ENCODE measurements at places on chromosomes 11 and 22.
A peak's percentile ranks its signal among the peaks of the same experiment; 100 is the strongest.

DNA sequence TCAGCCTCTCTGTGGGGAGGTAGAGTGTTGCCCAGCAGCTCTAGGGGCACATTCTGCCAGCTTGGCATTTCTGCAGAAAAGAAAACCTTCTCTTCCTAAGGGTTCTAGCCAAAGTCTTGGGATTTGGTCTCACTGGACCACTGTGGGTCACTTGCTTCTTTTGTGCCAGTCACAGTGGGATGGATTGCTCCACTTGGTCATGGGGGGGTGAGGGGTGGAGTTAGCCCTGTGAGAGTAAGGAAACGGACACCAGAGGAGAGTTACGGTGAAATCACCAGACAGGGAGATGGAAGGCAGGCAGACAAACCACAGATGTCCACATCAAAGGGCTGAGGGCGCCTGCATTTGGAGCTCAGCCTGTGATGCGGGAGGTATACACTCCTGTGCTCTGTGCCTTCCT is 10.8 kb downstream of the SGSM1 start:
- DNase-seq, result no peak

DNA sequence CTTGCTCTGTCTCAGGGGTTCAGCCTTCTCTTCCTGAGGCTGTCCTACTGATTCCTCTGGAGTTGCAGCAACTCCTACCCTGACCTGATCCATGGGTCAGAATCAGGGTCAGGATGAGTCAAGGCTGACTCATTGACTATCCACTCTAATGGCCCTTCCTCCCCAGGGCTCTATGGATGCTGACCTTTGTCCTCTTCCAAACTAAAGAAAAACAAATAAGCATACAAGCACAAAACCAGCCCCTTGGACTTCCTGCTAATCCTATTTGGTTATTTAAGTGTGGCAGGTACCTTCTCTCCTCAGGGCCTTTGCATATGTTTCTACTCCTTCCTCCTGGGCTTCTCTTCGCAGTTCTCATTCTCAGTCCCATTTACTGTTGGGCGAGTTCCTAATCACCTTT is 204.5 kb upstream of the NAV2 start:
- peak; percentile 84 for DNase-seq

DNA sequence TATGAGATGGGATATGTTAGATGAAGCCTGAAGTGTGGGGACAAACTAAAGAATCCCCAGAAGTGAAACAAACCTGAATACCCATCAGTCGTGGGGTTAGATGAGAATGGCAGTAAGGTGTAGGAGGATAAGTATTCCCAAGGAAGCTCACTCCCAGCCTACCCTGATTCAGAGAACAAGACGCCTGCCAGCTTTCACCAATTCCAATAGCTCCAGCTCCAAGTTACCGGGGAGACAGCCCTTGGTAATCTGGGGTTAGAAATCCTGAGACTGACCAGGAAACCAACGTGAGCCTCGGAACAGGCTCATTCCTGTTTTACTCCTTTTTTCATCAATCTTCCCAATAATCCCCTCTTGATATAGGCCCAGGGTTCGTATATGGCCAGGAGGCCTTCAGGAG is 46.5 kb downstream of the RPL27A start:
- DNase-seq, result no peak

GRCh38 chr11:123103326-123103980 is 41.5 kb upstream of the HSPA8 start:
- DNase-seq, result peak; percentile 88

DNA sequence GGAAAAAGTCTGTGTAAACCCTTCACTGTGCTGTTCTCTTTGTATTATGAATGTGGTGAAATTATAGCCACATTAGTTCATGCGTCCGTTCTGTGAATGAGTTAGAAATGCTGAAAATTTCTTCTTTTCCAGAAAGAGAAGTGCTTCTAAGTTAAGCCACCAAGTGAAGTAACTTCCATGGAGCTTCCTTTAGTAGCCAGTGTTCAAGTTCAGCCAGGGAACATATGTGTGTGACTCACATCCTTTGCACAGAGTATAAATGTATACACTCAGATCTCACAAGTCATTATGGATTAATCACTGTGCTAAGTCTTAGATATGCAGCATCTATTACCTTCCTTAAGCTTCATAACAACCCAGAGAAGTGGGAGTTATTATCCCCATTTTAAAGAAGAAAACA is 3.1 kb upstream of the MMP8 start:
- DNase-seq, result peak; percentile 86

DNA sequence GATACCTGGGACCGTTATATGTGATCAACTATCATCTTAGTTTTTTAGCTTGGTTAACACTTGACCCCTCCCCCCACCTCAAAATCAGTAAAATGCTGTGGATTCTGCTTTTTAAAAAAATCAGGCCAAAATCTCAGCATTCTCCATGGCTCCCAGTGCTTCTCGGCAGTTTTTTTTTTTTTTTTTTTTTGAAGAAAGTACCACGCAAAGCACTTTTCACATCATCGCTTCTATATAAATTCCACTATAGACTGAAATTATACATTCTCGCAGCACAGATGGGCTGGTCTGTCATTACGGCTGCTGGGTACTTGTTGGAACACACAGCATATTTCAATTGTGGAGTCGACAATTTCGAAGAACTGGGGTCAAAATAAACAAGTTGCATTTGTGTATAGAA is 67.7 kb upstream of the PPARA start:
- DNase-seq, result no peak

- DNase-seq, result no peak
Observed at GRCh38 chr22:48277868-48278581, 1515.6 kb downstream of the TBC1D22A start.

GRCh38 chr11:47108214-47108613 is 68.5 kb downstream of the ARFGAP2 start:
- DNase-seq, result no peak
